Activated CD8-positive, alpha-beta T cell treated with anti-CD3 and anti-CD28 coated beads for 36 hours (primary cell): ENCODE measurements at places on chromosomes 2 and 18. TPM values are rescaled to one million over a fixed set of nuclear protein-coding genes. Genes with fewer than 3 reads are reported as not detected.

Gene TCF23
- not detected for total RNA-seq

Gene FHOD3
- not detected for total RNA-seq

Gene TM4SF20
- not detected for total RNA-seq

Gene C2orf72
- total RNA-seq, result 5.1 TPM

Gene APOB
- total RNA-seq, result not detected

DNA sequence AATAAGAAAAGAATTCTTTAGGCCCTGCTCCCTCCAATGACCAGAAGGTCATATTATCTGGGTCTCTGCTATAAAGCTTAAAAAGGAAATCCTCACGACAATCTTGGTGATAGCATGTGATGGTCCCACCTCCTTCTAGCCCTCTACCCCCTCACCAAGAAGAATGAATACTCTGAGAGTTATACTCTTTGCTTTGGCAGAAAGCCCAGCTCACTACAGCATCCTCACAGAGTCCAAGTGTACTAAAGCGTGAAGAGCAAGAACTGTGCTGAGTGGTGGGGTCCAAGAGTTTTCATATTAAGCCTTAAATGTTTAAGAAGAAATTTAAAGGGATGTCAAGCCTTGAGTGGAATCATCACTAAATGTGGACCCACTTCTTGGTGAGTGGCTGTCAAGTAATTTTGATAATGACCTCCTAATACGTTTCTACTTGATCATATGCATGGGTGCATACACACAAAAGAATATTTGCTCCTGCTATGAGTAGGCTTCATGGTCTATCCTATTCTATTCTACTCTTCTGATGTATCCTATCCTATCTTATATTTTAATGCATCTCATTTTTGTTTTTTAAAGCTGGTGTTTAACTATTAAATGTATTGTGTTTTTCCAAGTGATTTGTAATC lies 16.5 kb upstream of the SERPINB7 start:
- H3K4me1 ChIP-seq, result no peaks in the 10 kb centered on the region
- no peak overlapping the region for H3K4me3 ChIP-seq
- no peaks in the 10 kb centered on the region for H3K36me3 ChIP-seq

DNA sequence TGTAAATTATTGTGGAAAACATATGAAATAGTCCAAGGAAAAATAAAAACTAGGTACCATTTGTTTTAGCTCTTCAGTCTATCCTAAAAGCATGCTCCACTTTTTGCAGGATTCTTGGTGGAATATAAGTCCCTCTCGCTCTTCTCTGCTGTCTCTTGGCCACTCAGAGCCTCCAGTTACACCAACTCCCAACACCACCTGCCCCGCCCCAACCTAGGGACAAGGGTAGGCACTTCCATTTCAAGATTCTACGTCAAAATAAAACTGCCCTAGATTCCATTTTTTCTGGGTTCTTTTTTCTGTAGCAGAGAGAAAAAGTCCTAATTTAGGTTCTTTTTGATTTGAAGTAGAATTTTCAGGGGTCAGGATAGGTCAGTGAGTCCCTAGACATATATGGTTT lies 1036.2 kb upstream of the POU3F3 start:
- H3K4me1 ChIP-seq, result no peaks in the 10 kb centered on the region
- DNase-seq, result no peak
- no peaks in the 10 kb centered on the region for H3K36me3 ChIP-seq
- H3K27me3 ChIP-seq, result no peaks in the 10 kb centered on the region
- no peak overlapping the region for H3K4me3 ChIP-seq

- H3K27ac ChIP-seq, result no peak overlapping the region
- H3K4me3 ChIP-seq, result no peak overlapping the region
- H3K4me1 ChIP-seq, result no peaks in the 10 kb centered on the region
- H3K36me3 ChIP-seq, result peaks cover 5% of the 10 kb centered on the region
- no peak for DNase-seq
Observed at GRCh38 chr2:241399941-241400922, 44.1 kb downstream of the FARP2 start.

DNA sequence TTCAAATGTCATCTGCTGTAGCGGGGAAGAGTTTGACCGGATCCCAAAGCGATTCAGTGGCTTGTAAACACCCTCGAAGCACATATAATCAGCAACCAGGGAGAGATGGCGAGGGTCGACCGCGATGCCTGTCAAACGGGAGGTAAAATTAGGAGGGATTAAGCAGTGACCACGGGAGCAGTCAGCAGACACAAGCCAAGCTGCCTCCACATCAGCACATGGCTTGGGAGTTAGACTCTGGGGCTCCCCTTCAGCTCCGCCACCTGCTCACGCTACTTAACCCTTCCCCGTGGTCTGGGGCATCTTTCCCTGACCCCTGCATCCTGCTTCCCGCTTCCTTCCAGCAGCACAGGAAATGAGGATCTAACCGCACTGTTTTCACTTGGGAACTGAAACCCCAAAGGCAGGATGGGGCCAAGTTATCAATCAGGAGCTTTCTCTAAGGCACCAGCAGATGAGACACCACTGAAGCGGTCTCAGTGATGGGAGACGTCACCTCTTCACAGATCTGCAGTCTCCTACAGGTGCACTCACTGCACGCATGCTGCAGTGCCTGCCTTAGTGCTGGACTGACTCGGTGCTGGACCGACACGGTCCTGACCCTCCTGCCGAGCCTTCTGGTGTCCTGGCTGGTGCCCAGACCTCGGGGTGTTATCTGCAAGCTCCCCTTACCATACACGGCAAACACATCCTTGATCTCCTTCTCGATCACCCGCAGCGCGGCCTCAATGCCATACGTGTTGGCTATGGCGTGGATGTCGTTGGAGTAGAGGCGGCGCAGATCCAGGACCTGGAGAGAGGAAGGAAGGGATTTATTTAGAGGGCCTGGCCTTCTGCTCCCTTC lies 77.5 kb downstream of the POLR1A start:
- no peaks in the 10 kb centered on the region for H3K27me3 ChIP-seq
- H3K36me3 ChIP-seq, result peaks cover 66% of the 10 kb centered on the region
- DNase-seq, result no peak
- no peak overlapping the region for H3K4me3 ChIP-seq

GRCh38 chr2:85255813-85256594 lies 71.8 kb downstream of the TGOLN2 start:
- H3K27me3 ChIP-seq, result no peaks in the 10 kb centered on the region
- no peak overlapping the region for H3K4me3 ChIP-seq
- no peak overlapping the region for H3K27ac ChIP-seq
- no peak for DNase-seq

DNA sequence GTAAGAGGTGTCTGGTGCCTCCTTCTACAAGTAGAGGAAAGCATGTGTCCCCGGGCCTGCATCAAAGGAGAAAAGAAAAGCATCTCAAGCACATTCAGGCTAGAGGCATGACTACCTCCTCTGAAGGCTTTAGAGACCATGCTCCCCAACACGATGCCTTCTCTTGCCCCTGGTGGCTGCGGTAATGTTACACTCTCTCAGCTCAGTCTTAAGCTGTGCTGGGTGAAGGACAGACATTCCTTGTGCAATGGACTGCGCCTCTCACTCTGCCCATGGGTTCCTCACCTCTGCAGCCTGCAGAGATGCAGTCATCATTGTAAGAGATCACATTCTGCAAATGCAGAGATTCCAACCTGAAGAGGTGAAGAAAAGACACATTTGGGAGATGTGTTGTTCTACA lies 148.2 kb upstream of the HNRNPA3 start:
- no peak for DNase-seq
- no peaks in the 10 kb centered on the region for H3K36me3 ChIP-seq
- no peak overlapping the region for H3K27ac ChIP-seq

GRCh38 chr18:34077599-34077998 lies 147.1 kb downstream of the NOL4 start:
- no peaks in the 10 kb centered on the region for H3K4me1 ChIP-seq
- no peaks in the 10 kb centered on the region for H3K27me3 ChIP-seq
- no peak for DNase-seq
- H3K27ac ChIP-seq, result no peak overlapping the region

DNA sequence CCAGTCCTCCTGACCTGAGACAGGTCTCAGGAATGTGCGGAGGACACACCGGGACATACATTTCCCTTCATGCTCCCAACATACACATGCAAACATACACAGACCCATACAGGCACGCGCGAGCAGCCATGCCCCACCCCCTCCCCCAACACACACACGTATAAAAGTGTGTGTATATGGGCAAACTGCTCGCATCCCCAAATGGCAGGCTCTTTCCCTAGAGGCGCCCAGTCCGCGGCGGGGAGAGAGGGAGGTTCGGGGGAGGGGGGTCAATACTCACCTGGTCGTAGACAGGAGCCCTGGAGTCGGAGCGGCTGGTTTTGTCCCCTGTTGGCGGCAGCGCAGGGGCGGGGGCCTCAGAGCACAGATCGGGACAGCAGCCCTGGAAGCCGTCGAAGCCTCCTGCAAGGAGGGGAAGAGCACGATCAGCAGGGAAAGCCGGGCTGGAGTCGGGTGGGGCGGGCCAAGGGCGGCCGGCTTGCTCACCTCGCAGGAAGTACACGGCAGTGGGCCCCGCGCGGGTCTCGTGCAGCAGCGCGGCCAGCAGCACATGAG lies 682 bp downstream of the DUSP2 start:
- peaks cover 34% of the 10 kb centered on the region for H3K36me3 ChIP-seq
- peak; percentile 54 for DNase-seq
- peak overlapping the region; percentile 98 for H3K4me3 ChIP-seq
- no peaks in the 10 kb centered on the region for H3K27me3 ChIP-seq
- H3K4me1 ChIP-seq, result peaks cover 47% of the 10 kb centered on the region
- H3K27ac ChIP-seq, result peak overlapping the region; percentile 94

DNA sequence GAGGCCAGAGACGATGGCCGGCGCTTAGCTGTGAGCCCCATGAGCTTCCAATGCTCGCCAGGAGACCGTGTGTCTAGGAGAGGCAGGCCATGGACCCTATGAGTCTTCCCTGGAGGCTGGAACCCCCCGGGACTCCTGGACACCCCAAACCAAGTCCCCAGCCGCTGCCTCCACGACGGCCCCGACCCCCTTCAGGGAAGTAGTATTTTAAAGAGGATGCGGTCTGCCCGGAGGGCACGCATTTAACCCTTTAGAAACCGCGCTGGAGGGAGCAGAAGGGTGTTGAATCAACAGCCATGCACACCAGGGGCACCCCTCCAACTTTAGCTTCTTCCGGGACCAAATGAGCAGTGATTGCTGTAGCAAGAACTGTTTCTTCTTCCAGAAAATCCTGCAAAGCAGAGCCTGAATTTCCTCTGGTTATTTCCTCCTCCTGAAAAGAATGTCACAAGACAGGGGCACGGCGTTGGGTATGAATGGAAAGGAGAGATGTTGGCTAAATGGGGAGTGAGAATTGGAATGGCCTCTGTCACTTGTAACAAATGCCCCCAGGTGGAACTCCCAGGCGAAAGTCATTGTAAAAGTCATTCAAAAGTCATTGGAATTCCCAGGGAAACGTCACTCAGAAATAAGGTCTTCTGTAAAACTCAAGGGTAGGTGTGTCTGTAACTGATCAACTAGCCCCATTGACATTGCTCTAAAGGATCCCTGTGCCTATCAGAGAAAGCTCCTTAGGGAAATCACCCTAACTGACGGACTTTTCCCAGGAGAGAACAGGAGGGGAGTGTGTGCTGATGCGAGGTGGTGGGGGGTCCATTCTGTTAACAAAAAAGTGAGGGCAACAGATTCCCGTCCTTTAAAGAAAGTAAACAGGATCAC lies 5.8 kb upstream of the GBX2 start:
- no peak for DNase-seq
- no peaks in the 10 kb centered on the region for H3K36me3 ChIP-seq

GRCh38 chr18:23552505-23552904 lies 33.8 kb downstream of the NPC1 start:
- no peak overlapping the region for H3K4me3 ChIP-seq
- no peaks in the 10 kb centered on the region for H3K27me3 ChIP-seq
- H3K27ac ChIP-seq, result no peak overlapping the region
- DNase-seq, result no peak

DNA sequence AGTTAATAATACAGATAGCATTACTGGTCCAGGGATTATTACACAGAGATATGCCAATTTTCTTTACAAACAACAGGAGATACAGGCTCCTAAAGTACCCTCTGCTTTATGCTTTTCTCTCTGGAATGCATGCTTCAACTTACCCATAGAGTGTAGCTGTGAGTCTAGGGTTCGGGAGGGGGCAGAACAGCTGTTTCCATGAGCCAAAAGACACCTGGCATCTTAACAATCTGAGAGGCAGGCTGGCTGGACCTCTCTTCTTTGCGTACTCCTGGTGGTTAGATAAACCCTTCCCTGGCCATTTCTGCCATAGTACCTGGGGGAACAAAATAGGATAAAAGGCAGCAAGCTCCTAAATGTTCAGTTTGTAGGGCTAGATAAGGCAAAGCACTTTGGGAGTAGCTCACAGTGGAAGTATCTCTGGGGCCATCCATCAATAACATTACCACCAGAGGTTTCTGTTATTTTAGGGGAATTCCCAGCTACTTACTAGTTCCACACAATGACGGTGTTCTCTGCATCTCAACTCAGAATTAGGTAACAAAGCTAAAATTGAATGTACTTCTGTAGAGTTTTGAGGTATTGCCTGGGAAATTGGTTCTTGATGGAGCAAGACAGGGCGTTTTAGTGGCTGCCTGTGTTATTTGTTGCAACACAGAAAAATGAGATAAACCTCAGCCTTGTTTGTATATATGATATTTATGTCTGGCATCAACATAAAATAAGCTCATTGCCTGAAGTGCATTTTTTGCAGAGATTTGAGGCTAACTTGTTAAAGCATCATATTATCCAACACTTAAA lies 6.2 kb upstream of the CCDC85A start:
- peaks cover 15% of the 10 kb centered on the region for H3K27me3 ChIP-seq
- no peak overlapping the region for H3K4me3 ChIP-seq
- H3K36me3 ChIP-seq, result no peaks in the 10 kb centered on the region

DNA sequence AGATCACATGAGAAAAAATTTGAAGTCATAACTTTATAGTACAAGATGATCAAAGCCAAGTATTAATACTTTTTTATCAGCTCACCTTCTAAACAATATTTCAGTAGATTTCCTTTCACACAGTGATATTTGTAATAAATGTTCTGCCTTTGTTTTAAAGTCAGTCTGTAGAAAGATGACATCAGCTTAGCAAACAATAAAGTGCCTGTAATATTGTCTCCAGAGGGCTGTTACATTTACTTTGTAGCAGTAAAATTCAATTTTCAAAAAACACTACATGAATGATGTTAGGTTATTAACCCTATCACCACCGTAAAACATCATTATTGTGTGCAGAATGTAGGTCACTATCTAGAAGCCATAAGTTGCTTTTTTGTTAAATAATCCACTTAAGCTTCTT lies 49.6 kb downstream of the ZEB2 start:
- peaks cover 28% of the 10 kb centered on the region for H3K4me1 ChIP-seq
- DNase-seq, result no peak
- no peak overlapping the region for H3K4me3 ChIP-seq
- no peak overlapping the region for H3K27ac ChIP-seq
- H3K36me3 ChIP-seq, result peaks cover 6% of the 10 kb centered on the region
- H3K27me3 ChIP-seq, result no peaks in the 10 kb centered on the region
